ENCODE measurements at places on chromosomes 6 and 20. TPM values are rescaled to one million over a fixed set of nuclear protein-coding genes. Genes with fewer than 3 reads are reported as not detected.

- no peak for DNase-seq
These were observed 13.8 kb upstream of the PCK1 start for GRCh38 chr20:57546956-57547649.

DNA sequence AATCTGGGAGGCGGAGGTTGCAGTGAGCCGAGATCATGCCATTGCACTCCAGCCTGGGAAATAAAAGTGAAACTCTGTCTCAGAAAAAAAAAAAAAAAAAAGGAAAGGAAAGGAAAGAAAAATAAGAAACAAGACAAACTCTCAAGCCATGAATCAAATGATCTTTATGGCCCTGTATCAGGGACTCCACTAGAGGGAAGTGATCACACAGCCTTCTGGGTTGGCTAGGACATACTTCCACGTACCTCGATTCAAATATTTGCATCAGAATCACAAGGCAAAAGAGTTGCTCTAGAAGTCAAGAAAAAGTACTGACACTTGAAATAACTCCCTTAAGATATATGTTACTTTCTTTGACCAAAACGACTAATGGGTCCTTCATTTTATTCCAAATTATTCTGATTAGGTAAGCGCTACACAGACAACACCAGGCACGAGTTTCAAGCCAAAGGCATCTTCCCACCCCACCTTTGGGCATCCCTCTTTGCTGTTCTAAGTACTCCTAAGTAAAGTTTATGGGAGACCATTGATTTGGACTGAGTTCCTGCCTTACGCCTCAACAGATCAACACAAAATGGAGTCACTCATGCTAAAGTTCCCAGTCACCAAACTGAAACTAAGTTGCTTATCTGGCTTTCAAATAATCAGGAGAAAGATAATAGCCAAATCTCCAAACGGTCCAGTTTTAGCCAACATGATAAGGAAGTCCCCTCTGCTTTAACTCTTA is 77.5 kb upstream of the NT5E start:
- no peak for DNase-seq

- DNase-seq: peak; percentile 14
These were observed 50.3 kb upstream of the LY86 start for GRCh38 chr6:6538261-6538660.

DNA sequence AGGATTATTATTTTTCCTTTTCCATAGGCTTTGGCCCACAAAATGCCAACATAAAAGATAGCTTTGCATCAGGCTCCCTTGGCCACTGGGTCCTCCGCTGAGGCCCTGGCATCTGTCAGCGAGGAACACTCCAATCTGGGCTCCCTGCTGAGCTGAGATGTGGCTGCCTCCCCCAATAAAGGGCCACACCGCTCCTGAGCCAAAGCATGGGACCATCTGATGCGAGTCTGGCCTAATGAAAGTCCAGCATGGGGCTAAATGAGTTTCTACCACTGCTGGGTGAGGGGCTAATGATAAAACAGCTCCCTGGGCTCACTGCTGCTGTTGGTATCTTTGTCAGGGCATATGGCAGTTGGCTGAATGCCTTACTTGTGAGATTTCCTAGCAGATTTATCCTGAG is 817.5 kb upstream of the SLC35B3 start:
- no peak for DNase-seq

DNA sequence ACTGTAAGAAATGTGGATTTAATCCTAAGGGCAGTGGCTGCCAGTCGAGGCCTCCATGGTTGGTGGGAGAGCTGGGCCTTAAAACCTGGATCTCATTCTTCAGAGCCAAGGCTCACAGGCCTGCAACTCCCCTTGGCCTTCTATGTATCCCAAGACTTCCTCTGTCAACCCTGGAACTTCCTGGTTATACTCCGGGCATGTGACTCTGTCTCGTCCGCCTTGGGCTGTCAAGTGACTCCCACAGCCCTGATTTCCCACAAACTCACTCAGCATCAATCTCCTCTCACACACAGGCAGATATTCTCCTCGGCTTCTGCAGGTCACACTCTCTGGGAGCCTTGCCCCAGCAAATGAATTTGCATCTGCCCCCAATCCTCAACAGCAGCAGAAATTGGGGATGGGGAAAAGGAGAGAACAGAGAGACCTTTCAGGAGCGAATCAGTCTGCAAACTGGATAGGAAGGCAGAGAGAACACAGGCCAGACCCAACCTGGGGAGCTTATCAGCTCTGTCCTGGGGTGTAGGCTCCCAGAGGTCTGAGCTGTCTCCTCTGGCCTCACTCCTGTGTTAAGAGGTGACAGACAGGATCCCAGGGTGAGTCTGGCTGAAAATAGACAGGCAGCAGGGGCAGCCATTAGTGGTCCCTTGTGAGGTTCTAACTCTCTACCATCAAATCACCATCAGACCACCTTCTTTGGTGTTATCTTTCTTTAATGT is 30.4 kb upstream of the PREX1 start:
- peak; percentile 24 for DNase-seq

DNA sequence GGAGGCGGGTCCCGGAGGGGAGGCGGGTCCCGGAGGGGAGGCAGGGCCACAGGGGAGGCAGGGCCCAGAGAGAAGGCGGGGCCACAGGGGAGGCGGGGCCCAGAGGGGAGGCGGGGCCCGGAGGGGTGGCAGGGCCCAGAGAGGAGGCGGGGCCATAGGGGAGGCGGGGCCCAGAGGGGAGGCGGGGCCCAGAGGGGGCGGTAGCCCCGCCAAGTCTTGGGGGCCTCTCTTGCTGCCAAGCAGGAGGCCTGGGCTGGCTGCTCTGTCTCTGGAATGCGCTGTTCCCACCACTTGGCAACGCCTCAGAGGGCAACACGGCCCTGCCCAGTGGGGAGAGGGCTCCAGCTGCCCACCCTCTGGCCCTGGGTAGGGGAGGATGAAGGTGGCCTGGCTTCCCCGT is 80.5 kb downstream of the YTHDF1 start:
- peak; percentile 9 for DNase-seq

DNA sequence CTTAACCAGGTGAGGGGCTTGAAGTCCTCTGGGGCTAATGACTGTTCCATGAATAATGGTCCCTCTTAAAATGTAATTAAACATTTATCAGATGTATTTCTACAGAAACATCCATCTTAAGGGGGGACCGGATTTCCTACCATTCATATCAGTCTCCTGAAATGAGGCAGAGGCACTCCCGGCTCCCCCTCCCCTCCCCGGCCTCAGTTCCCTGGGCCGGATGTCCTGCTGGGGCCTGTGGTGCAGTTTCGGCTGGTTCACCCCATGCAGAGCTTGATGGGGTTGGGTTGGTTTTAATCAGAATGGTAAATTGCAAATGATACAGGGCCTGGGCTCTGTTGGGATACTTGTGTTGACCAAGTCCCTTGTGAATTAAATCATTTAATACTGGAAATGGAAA is 349.4 kb downstream of the PREX1 start:
- DNase-seq: no peak

- no peak for DNase-seq
These were observed 50.6 kb downstream of the SRC start for GRCh38 chr20:37396416-37397075.

DNA sequence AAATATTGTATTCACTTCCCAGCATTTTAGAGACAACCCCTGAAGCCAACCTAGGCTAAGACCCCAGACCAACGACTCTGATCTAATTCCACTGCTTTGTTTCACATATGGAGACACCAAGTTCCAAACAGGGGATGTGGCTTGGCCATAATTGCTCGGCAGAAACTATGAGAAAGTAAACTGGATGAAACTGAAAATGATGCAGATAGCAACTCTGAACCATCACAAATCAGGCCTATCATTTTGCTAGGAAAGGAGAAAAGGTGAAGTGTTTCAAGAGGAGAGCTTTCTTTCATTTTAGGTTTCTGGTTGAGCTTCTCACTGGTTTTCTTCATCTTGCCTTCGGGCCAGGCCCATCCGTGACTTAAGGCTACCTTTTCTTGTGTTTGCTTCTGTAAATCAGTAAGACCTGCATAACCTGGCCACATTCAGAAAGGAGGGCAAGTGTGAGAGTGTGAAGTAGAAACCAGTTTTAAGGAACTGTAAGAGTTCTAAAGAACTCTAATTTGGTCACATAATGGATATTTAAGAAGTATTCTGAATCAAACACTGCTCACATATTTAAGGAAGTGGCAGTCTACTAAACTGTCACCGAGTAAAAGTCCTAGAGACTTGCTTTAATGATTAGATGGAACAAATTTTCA is 105.8 kb downstream of the BACH2 start:
- DNase-seq: no peak

DNA sequence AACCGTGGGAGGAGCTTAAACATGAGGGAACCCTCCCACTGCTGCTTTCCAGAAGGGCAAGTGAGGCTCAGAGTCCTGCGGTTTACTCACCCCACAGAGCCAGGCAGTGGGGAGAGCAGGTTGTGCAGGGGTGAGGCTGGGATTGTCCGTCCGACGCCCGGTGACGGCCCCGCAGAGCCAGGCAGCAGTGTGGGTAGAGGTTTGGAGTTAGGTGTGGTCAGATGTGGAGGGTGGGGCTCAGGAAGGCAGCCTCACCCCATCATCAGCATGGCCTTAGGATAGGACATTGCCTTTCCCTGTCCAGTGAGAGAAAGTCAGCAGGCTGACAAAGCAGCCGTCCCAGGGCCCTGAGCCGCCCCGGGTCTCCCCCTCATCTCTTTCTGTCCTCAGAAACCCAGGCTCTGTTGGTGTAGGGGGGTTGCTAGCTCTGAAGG is 234.6 kb downstream of the DLL1 start:
- DNase-seq: no peak

GRCh38 chr20:10225439-10226060 is 6.9 kb downstream of the SNAP25 start:
- no peak for DNase-seq

Gene MYL9
- 74.3 TPM for total RNA-seq

Gene GABRR1
- total RNA-seq: not detected

Gene FAM83C
- total RNA-seq: 0.13 TPM

Gene NMBR
- total RNA-seq: not detected

Gene KHDC3L
- not detected for total RNA-seq

Gene LCA5
- total RNA-seq: 0.43 TPM

All from mucosa of descending colon (tissue), 3 donors.